Testis (tissue), 5 donors: ENCODE measurements at places on chromosomes 16 and 17. TPM values are rescaled to one million over a fixed set of nuclear protein-coding genes. Genes with fewer than 3 reads are reported as not detected.

DNA sequence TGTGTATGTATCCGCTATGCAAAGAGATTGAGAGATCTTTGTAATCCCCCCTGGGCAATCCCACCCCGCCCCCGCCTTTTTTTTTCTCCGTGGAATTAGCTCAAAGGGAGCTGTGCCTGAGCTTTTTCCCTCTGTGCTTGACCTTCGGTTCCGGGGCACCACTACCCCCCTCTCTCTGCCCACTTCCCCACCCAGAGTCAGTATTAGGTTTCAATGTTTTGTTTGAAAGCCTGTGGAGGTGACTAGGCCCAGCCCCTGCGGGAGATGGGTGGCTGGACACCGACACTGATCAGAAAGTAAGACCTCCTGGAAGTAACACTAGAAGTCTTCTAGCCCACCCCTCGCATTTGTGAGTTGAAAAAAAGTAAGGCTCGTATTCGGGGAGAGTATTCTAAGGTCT is 7.0 kb downstream of the CBLN1 start:
- no peak for DNase-seq

TRPV2 gene
- polyA plus RNA-seq = 7.6 TPM

DNA sequence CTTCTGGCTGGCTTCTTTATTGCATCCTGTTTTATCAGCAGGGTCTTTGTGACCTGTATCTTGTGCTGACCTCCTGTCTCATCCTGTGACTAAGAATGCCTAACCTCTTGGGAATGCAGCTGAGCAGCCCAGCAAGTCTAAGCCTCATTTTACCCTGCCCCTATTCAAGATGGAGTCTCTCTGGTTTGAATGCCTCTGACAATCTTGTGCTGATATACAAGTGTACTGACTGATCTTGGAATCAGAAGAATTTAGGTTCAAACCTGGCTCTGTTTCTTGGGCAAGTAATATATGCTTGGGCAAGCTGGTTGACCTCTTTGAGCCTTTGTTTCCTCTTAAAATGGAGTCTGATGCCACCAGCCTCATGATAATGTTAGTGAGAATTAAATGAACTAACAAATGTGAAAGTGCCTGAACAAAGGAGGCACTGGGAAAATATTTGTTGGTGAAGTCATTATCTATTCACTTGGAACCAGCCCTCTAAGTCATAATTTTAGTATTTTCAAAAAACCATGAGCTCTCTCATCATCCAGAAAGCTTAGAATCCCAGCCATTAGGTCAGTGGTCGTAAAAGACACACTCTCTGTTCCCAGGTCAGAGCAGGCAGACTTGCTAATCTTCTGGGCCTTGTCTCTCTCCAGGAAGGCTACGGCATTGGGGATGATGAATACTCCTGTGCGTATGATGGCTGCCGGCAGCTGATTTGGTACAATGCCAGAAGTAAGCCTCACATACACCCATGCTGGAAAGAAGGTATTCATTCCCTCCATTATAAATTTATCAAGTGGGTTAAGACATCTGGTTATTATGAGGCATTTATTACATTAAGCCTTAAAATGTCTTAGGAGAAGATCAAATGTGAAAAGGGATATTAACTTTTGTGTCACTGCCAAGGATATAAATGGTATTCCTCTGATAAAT is 18.1 kb upstream of the ARL2BP start:
- DNase-seq = no peak

DNA sequence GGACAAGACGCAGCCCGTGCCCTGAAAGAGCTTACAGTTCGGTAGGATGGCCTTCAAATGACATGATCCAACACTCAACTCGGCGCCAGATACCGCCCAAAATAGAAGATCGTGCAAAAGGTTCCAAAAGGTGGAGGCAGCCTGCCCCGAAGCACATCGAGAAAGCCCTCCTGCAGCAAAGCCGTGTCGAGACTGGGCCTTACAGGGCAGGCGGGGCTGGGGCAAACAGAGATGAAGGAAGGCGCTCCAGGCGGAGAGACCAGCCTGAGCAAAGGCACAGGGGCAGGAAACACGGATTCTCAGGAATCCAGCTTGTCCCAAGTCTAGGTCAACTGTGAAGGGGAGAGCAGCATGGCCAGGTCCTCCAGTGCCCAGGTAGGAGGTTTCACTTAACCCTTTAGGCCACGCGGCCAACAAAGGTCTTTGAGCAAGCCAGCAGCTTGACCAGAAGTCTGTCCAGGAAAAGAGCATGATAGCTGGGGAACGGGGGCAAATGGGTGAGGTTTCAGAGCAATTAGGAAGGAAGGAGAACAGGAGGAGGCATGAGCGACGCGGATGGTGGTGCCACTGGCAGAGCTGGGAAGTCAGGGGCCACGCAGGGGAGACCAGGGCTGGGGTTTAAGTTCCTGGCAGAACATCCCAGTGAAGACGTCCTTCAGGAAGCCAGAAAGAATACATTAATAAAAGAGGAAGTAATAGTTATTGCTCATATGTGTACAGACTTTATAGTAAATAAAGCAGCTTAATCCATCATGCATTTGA is 21.2 kb upstream of the EIF1 start:
- no peak for DNase-seq

GRCh38 chr17:66469088-66469442 is 166.7 kb downstream of the PRKCA start:
- DNase-seq = no peak

- no peak for DNase-seq
Measured at GRCh38 chr17:44203731-44204440, 4.2 kb upstream of the ATXN7L3 start.

DNA sequence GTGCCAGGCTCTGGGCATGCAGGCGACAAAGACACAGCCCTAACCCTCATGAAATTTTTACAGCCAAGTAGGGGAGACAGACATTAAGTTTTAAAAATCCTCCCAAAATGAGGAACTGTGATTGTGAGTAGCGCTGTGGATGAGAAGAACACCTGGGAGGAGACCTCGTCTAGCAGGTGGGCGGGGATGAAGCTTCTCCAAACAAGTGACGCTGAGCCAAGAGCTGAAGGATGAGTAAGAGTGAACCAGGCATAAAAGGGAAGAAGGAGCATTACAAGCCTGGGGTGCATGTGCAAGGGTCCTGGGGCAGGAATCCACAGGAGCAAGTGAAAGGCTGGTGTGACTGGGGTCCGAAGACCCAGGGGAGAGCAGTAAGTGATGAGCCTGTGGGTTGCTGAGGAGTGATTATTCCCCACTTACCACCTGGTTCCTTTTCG is 149.4 kb upstream of the HS3ST2 start:
- no peak for DNase-seq

DNA sequence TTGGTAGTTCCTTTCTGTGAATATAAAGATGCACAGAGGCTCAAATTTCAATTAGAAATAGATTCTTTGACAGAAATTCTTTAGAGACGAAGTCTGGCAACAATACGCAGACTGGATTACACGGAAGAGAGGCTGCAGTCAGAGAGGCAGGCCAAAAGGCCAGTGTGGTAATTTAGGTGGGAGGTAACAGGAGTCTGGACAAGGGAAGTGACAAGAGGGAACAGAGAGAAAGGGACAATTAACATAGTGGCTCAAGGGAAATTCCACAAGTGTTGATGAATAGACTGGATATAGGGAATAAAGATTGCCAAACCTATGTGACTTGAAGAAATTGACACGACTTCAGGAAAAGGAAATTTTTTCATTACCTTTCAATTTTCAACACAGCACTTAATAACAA is 54.6 kb downstream of the STX8 start:
- no peak for DNase-seq

- DNase-seq = no peak
Measured at GRCh38 chr16:84988328-84989080, 22.8 kb downstream of the ZDHHC7 start.

EVPLL gene
- 2.5 TPM for polyA plus RNA-seq

DNA sequence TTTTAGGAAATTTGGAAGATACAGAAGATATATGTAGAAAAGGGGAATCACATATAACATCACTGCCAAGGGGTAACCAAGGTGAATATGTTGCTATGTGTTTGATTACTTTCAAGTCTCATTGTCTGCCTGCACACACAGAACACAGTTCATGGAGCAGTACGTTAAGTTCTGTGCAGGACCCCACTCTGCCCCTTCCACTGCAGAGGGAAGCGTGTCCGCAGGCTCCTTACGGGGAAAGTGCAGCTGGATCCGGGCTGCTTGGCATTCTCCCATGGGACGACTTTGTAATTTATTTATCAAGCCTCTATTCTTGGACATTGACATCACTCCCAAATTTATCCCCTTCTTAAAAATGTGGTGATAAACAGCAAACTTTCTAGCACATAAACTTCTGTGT is 226.8 kb downstream of the FOXL1 start:
- no peak for DNase-seq

DNA sequence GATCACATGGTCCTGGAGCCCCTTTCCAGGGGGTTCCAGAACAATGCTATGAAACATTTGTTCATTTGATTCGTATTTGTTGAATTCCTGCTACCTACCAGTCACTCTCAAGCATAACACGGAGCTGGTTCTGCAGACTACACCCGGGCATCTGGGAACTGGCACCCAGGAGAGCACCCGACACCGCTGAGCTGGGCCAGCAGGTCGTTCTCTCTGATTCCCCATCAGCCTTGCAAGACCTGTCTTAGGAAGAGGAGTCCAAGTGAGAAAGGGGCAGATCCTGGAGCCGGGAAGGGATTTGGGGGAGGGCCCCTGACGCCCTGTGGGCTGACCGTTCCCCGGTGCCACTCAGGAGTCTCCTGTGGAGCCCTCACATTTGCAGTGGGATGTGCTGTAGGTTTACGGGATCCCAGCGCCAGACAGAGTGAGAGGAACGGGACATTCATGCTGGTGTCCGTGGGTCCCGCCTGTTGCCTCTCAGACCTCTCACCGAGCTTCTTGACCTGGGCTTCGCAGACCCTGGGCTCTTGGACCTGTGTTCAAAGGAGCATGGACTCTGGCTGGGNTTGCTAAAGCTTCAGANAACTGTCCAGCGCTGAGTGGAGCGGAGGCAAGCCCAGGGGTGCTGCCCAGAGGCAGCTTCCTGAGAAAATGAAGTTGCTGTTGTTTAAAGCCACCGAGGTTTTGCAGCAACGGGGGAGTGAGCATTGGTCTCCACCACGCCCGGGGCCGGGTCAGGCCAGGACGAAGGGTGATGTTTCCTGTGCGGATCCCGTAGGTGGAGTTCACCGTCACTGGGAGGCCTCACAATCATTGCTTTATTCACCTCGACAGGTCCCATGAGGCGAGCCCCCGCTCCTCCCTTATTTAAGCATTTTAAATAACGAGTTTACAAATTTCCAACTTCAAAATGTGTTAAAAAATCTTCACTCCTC is 49.2 kb downstream of the METRNL start:
- DNase-seq = no peak

- peak; percentile 34 for DNase-seq
Measured at GRCh38 chr16:78931678-78932077, 668.9 kb downstream of the MAF start.

DNA sequence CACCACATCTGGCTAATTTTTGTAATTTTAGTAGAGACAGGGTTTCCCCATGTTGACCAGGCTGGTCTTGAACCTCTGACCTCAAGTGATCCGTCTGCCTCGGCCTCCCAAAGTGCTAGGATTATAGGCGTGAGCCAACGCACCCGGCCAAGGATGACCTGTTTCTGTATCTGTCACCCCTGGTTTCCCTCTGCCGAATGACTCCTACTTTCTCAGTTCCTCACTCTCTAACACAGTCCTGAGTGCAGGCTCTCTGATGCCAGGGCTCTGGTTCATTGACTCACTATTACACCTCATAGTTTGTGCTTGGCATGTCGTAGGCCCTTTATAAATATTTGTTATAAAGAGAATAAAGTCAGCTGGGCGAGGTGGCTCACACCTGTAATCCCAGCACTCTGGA is 10.7 kb upstream of the PRPF8 start:
- DNase-seq = no peak

CRYM gene
- polyA plus RNA-seq = 11.1 TPM

KLHL10 gene
- 130 TPM for polyA plus RNA-seq

GRCh38 chr17:71430281-71430680 is 690.5 kb upstream of the SOX9 start:
- DNase-seq = no peak

- DNase-seq = no peak
Measured at GRCh38 chr16:11076259-11077018, 132.1 kb downstream of the CLEC16A start.

- DNase-seq = no peak
Measured at GRCh38 chr17:73271072-73271471, 9.4 kb upstream of the CPSF4L start.

DNA sequence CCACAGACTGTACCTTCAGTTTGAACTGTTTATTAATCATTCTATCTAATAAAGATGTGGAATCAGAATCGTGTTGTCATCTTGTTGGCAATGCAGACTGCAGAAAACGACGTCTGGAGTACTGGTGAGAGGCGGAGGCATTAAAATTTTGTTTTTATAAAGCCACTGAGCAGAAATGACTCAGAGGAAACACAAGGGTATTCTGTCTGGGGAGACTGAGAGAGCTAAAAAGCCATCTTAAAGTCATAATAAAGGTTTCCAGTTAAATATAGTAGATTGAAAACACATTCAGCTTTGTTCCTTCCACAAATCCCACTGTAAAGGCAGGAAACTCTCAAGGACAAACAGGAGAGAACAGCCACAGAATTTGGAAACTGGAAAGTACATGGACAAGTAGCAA is 74.2 kb downstream of the CPPED1 start:
- DNase-seq = no peak

- DNase-seq = no peak
Measured at GRCh38 chr17:59049798-59050197, 56.9 kb downstream of the TRIM37 start.

KCNJ16 gene
- polyA plus RNA-seq = 3.7 TPM

RAB40B gene
- polyA plus RNA-seq = 13.5 TPM

GRCh38 chr17:17609121-17609520 is 17.6 kb upstream of the PEMT start:
- DNase-seq = no peak

- DNase-seq = no peak
Measured at GRCh38 chr17:61338874-61339478, 60.7 kb upstream of the TBX2 start.

CNTD1 gene
- 114 TPM for polyA plus RNA-seq

DNA sequence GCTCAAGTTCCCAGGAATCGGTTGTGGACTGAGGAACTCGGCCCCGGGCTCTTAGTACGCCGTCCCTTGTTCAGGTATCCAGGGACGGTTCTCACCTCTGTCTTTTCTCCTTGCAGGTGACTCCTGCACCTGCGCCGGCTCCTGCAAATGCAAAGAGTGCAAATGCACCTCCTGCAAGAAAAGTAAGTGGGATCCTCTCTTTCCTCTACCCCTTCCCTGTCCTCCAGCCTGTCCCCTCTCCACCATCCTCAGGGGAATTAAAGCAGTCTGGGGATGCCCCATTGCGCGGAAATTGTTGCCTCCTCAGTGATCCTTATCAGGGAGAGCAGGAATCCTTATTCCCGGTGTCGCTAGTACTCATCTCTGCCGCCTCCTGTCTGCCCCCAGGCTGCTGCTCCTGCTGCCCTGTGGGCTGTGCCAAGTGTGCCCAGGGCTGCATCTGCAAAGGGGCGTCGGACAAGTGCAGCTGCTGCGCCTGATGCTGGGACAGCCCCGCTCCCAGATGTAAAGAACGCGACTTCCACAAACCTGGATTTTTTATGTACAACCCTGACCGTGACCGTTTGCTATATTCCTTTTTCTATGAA is 585 bp downstream of the MT2A start:
- no peak for DNase-seq

CX3CL1 gene
- 12.9 TPM for polyA plus RNA-seq
